ENCODE measurements at places on chromosomes 2 and 18.

DNA sequence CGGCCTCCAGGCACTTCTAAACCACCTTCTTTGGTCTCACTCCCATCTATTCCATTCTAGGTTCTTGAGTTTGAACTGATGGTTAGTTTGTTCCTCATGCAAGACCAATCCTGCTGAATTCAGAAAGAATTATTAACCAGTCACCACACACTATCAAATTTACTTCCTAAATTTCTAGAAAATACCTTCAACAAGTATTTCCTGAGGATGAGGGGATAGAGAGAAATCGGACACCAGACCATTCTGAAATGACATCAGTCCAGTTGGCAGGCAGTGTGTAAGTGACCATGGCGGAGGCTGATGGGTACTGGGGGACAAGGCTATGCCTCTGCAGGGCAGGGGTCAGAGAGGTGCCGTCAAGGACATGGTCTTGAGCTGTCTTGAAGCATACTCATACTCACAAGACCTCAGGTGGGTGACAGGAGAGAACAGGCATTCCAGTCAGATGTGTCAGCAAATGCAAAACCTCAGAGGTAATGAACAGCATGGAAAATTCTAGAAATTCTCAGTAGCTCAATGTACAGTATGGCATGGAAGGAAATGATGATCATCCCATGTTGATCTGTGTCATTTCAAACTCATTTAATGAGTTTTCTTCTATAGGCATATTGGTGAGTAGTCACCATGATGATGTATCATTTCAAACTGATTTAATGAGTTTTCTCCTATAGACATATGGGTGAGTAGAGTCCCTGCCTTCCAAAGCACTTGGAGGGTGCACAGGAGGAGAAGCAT, 119.6 kb downstream of the DDX1 start:
- DNase-seq = no peak

DNA sequence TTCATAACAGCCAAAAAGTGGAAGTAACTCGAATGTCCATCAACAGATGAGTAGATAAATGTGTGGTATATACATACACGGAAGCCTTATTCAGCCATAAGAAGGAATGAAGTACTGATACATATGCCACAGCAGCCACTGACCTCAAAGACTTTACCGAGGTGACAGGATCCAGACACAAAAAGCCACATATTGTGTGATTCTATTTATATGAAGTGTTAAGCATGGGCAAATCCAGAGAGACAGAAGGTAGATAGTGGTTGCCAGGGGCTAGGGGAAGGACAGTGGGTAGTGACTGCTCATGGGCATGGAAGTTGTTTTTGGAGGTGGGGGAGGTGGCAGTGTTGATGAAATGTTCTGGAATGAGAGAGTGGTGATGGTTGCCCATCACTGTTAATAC, 33.9 kb downstream of the ZAP70 start:
- DNase-seq = no peak

DNA sequence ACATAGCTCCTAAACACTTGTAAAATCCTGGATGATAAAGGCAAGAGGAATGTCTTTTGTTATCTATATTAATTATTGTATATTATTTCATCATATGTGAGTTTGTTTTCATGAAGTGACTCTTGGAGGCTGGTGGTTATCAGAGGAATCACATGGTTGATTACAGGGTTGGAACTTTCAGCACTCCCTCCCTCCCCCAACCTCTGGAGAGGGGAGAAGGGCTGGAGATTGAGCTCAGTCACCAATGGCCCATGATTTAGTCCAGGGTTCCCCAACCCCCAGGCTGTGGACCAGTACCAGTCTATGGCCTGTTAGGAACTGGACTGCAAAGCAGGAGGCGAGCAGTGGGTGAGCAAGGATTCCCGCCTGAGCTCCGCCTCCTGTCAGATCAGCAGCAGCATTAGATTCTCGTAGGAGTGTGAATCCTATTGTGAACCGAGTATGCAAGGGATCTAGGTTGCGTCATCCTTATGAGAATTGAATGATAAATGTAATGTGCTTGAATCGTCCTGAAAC, 37.7 kb downstream of the FBXO48 start:
- no peak for DNase-seq

DNA sequence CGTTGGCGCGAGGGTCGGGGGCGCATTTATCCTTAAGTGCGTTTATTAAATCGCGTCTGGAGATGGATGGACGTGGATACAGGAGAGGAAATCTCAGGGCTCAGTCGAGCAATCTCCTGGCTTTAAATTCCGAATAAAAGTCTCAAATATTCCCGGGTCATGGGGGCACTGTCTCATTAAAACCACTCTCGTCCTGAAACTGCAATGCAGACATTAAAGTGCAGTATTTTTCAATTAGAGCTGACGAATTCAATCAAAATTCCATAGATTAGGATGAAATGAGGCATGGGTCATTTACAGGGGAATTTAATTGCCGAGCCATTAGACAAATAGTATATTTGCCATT, 10.7 kb upstream of the GBX2 start:
- no peak for DNase-seq

DNA sequence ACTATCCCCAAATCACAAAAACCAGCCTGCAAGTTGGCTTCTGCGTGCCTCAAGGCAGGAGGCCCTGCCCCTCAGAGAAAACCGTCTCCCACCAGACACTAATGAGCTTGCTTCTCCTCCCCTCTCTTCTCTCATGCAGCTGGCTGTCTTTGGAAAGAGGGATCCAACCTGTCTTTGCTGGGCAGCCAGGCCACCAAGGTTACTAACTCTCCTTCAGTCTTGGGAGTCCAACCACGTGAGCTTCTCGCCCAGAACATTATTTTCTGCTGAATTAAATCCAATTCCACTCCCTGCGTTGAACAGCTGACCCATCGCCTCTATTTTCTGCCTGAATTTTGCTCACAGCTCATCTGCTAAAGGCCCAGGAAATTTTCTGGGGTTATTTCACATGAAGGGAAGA, 291.3 kb upstream of the NCKAP5 start:
- DNase-seq = no peak

GRCh38 chr2:235444101-235444597, 49.7 kb upstream of the AGAP1 start:
- no peak for DNase-seq

DNA sequence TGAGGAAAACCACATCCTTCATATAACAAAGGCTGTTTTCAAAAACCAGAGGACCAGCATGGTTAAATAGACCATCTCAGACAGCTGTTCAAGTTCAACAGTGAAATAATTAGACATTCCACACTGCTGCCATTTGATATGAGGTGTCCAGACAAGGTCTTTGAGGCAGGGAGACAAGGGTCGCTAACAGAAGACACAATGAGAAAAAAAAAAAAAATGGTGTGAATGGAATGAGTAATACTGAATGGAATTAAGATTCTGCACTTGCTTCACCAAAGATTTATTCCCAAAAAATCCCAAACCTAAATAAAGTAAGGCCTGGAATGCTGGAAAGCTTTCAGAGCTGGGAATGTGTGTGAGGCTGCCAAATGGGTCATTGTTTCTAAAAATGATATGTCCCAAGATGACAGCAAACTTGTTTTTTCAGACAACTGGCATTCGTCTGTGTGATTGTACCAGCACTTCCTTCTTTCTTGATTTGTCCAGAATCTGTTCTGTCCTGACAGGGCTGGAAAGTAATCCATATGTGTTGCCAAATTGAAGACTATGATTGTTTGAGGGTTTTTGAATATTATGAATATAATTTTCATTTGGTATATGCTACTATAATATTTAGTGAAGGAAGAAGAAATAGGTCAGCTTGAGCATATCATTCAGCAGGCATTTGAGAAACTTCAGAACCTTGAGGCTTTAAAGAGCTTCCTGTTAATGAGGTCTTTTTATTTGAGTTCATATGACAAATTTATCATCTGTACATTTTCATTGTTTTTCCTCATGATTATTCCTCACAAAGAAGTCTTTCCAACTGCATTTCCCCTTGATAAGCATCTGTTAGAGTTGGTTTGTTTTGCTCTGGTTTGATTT, 85.2 kb upstream of the ITGA4 start:
- no peak for DNase-seq

DNA sequence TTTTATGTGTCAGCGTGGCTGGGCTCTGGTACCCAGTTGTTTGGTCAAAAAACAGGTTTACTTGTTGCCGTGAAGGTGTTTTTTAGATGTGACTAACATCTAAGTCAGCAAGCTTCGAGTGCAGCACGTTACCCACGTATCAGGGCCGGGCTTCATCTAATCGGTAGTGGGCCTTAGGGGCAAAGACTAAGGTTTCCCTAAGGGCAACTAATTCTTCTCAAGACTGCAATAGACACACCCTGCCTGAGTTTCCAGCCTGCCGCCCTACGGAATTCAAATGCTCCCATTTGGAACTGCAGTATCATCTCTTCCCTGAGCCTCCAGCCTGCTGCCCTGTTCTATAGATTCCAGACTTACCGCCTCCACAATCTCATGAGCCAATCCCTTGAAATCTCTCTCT, 27.7 kb downstream of the FHL2 start:
- DNase-seq = no peak

DNA sequence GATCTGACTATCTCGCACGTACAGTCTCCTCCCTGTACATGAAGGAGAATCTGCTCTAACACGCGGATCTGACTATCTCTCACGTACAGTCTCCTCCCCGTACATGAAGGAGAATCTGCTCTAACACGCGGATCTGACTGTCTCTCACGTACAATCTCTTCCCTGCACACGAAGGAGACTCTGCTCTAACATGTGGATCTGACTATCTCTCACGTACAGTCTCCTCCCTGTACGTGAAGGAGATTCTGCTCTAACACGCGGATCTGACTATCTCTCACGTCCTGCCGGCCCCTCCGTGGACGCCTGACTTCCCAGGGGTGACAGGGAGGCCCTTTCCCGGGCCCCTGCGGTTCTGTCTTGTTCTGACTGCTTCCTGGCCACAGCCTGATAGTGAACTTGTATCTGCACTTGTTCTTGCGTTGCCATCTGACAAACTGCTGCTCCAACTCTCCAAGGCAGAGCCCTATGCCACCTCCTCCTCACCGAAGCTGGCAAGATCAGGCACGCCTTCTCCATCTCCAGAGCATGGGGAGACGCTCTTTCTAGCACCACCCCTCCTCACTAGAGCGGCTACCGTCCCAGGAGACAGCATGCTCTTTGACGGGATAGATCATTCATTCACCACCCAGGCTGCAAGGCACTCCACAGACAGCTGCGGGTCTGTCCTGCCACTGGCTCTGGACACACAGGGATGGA, 238.6 kb downstream of the TWIST2 start:
- no peak for DNase-seq

DNA sequence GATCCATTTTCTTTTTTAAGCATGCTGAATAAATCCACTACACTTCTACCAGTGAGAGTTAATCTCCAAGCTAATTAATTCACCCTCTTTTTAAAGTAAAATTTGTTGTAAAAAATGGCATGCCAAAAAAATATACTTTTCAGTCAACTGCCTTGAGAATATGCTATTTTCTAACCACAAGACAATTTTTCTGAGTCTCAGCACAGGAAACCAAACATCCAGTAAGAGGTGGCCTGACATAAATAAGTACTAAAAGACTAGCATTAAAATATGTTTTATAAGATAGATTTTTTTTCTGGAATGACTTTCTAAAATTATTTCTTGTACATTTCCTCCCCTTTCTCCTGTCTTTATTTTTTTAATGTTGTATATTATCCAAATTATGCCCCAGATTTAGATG, 2.9 kb downstream of the FBXO36 start:
- no peak for DNase-seq

- no peak for DNase-seq
Measured at GRCh38 chr18:48924630-48925490, 25.9 kb downstream of the SMAD7 start.

DNA sequence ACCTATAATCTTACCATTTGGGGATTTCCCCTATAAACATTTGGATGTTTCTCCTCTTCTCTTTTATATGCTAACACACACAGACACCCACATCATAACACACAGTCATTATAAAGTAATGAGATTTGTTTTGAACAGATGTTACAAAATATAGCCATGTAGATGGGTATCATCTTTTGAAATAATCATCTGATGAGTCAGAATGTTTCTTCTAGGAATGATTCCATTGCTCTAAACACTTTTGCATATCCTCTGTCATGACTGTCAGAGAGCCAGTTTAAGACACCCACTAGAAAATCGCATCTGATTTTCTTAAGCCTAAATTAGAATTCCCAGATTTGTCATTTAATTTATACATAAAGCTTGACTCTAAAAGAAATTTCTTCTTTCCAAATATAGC, 442.6 kb downstream of the CMPK2 start:
- no peak for DNase-seq

DNA sequence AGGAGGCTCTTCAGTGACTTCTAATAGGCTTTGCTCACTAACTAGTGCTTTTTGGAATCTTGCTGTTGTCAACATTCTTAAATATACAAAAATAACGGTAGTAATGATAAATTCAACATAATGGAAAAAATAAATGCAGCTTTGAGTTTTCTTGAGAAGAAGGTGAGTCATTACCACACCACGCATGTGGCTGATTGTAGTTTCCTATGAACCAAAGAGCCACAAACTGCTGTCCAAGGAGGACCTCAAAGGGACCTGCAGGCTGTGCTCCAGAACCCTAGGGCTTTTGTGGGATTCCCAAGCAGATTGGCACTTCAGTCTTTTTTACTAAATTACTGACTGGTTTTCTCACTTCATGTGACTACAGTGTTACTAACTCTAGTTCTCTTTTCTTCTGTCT, 66.7 kb downstream of the TPGS2 start:
- no peak for DNase-seq

GRCh38 chr2:106566050-106566449, 78.9 kb downstream of the CD8B2 start:
- DNase-seq = no peak

DNA sequence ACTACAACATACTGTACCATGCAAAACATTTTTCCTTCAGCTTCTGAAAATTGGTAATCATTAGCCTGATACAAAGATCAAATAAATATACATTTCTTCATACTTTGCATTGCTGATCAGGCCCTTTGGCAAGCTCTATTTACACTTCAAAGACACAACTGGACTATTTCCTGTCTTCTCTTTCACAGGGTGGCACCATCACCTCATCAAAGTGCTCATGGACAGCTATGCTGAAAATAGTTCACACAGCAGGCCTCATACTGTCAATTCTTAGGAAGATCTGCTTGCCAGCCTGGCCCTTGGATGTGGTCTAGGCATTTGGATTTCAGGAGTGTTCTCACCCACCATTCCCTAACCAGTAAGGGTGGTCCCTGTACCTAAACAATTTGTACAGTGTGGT, 33.9 kb downstream of the FBXO15 start:
- DNase-seq = no peak

- DNase-seq = no peak
Measured at GRCh38 chr2:120605231-120605935, 130.3 kb upstream of the GLI2 start.

DNA sequence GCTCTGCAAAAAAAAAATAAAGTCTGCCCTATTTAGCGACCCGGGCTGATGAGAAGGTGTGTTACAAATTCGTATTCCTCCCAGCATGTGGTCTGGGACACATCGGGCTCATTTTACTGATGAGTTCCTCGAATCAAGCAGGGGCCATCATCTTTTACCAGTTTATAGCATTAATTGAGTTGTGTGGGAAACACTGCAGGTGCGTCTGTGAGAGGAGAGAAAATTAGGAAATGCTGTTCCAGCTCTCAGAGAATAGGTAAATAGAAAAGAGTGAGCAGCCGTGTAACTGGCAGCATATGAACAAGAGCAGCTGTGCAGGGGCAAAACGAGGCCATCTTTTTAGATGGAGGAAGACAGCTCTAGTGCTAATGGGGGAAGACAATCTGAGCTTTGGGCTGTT, 216.7 kb downstream of the SETBP1 start:
- DNase-seq = no peak

Measured in stimulated activated CD8-positive, alpha-beta memory T cell treated with anti-CD3 and anti-CD28 coated beads, Interleukin-7, amount 100 ng/mL, for 24 hours (primary cell).